ENCODE measurements at places on chromosomes 7 and 10.

DNA sequence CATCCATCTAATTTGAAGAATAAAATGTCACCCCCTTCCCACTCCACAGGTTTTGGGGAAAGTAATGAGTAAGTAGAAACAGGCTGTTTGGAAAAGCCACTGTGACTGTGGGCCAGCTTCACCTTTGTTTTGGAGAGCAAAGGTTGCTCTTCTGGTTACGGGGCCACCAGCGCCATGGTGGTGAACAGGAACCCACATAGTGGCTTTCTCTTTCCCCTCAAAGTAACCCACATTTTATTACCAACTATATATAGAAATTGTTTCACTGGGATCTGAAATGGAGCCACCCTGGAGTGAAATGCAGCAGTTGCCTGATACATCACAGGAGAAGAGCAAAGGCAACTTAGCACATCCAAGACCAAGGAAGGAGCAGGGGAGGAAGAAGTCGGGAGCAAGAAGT, 112.3 kb upstream of the EFCAB10 start:
- no peak for DNase-seq

GRCh38 chr7:4080954-4081353, 601.1 kb upstream of the FOXK1 start:
- no peak for DNase-seq

DNA sequence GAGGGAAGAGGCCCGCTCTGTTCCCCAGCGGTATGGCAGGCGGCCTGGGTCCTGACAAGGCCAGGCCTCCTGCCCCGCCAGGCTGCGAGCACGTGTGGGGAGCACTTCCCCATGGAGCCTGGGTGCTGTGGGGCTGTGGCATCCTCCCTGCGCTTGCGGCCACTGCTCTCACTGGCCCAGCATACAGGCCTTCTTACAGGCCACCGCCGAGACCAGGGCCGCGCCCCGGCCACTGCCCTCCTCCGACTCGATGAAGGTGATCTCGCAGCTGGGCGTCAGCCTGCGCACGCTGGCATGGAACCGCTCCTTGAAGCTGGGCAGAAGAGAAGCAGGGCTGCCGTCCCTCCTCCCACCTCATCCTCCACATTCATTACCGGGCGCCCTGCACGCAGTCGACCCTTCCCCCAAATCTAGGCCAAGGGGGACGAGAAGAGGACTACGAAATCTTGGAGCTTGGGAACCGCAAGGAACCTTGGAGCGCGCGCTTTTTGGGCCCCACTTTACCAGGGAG, 3.9 kb upstream of the MYL7 start:
- DNase-seq: no peak

GRCh38 chr7:26193432-26194207, 6.9 kb downstream of the HNRNPA2B1 start:
- DNase-seq: no peak

DNA sequence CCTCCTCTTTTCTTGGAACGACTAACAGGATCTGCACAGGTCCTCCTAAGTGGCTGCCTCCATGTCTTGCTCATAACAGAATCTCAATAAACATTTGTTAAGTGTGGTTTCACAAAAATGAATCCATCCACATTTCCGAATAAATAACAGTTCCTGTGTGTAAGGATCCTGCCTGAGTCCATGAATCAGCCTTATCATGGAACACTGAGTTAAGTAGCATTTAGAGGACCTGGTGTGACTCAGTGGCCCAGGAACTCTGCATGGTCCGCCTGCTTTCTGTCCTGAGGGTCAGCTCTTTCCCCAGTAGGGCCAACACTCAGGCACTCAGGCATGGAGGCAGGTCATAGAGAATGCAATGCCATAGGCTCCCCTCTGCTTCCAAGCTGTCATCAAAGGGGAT, 15.8 kb upstream of the C10orf90 start:
- DNase-seq: no peak

GRCh38 chr7:96097835-96098234, 224.1 kb downstream of the SLC25A13 start:
- DNase-seq: no peak

GRCh38 chr10:77857272-77857671, 69.3 kb downstream of the DLG5 start:
- no peak for DNase-seq

GRCh38 chr7:141693082-141693481, 8.9 kb downstream of the DENND11 start:
- no peak for DNase-seq

- no peak for DNase-seq
Measured at GRCh38 chr7:100122067-100122466, 2.6 kb downstream of the CNPY4 start.

DNA sequence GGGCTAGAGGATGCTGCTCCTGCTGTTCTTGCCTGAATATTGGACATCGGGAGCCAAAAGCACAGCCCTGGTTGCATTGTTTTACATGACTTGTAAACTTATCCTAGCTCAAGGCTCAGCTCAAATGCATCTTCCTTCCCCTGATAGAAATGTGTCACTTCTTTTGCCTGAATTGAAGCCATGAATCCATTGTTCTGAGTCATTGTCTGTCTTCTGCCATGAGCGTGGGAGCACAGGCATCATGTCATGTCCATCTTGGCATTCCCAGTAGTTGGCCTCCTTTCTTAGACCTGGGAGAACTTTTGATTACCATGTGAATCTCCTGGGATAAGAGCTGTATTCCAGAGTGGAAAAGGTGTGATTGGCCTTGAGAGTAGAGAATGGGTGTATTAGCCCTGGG, 54.1 kb upstream of the OPN4 start:
- no peak for DNase-seq

DNA sequence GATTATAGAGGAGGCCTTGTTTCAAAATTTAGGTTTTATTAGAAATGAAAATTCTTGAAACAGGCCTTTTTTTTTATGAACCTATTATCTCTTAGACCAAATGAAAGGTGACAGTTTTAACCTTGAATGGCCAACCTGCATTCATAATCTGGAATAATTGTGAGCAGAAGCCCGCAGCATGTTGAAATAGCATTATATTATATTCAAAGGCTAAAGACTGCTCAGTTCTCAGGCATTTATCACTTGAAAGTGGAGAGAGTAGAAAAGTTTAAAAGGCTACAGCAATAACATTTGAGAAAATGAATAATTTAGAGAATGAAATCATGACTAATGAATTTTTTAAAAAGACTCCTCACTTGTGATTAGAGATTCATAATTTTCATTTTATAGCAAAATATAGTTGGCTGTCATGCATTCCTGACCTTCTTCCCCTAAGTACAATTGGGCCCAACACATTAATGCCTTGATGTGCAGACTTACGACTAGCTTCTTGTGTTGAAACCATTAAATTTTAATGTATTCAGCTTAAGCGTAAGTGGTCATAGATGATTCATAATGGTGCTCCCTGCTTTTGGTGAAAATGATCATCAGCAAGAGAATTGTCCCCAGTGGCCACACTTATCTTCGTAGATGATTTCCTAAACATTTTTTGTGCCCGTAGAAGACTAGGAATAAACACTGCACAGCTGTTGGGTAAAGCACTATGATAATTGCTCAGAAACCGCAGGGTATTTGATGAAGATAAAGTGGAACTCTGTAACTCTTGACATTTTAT, 346.6 kb upstream of the BMPER start:
- peak; percentile 50 for DNase-seq

DNA sequence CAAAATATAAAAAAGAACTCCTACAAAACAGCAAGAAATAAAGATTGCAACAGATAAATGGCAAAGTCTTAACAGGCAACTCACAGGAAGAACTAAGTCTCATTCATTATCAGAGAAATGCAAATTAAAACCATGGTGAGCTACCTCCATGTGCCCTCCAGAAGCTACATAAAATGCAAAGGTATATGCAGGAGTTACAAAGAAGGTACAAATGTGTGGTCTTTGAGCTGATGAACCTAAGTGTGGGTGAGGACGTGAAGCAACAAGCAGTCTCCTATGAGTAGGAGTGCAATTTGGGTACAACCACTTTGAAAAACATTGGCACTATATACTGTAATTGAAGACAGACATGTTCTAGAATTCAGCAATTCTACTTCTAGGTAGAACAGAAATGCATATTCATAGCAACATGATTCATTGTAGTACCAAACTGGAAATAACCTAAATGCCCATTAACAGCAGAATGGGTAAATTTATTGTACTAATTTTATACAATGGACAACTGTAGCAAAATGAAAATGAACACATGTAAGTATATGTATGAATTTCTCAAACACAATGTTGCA, 61.6 kb upstream of the KCNMA1 start:
- DNase-seq: no peak

- peak; percentile 72 for DNase-seq
Measured at GRCh38 chr7:43758822-43759683, 573 bp downstream of the BLVRA start.

DNA sequence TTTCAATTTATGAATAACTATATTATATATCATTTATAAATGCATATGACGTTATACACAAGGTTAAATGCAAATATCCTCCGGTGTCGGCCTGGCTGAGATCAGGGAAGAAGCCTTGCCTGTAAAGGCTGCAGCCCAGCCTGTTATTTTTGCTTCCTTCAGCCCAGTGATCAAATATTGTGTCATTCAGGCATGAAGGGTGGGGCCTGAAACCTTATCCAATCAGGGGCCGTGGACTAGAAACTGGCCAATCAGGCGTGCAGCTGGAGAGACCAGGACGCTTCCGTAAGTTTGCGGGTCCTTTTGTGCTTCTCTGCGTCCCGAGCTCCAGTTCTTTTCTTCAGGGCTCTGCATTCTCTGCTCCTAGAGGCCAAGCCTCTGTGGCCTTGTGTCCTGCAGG, at the start of gene ZNF722:
ZNF722 (plus strand) TSS at position 301 of the 400 bp plus-strand sequence. CDS start 113 bp downstream, outside the sequence.
- no peak for DNase-seq

GRCh38 chr10:11164803-11165590, 147.3 kb downstream of the CELF2 start:
- no peak for DNase-seq

DNA sequence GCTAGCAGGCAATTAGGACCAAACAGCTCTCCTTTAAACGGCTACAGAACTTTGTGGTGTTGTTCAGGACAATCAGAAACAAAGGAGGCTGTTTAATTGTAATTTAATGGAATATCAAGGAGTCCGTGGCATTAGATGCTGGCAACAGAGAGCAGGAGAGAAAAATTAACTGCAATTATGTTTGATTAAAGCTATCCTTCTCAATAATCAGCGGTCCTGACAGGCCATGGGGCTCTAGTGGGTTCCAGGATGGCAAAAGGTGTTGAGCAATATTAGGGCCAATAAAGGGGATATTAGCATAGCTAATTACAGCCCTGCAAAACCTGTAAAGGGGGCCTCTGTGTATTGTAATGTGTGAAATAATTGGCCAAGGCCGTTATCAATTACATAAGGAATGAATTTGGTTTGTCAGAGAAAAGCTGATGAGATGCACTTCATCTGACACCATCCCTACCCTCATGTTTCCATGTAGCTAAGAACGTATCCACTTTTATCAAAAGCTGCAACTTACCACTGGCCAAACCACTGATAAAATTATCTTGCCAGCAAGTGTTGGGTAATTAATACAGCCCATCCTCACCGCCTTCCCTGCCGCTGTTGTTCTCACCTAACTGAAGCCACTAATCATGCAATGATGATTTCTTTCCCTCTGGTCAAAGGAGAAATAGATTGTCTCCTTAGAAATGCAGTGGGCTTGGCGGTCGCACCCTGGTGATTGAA, 81.6 kb downstream of the EBF3 start:
- DNase-seq: no peak

- no peak for DNase-seq
Measured at GRCh38 chr7:70165477-70166170, 567.3 kb downstream of the AUTS2 start.

- DNase-seq: no peak
Measured at GRCh38 chr7:153943457-153943856, 108.7 kb upstream of the DPP6 start.

DNA sequence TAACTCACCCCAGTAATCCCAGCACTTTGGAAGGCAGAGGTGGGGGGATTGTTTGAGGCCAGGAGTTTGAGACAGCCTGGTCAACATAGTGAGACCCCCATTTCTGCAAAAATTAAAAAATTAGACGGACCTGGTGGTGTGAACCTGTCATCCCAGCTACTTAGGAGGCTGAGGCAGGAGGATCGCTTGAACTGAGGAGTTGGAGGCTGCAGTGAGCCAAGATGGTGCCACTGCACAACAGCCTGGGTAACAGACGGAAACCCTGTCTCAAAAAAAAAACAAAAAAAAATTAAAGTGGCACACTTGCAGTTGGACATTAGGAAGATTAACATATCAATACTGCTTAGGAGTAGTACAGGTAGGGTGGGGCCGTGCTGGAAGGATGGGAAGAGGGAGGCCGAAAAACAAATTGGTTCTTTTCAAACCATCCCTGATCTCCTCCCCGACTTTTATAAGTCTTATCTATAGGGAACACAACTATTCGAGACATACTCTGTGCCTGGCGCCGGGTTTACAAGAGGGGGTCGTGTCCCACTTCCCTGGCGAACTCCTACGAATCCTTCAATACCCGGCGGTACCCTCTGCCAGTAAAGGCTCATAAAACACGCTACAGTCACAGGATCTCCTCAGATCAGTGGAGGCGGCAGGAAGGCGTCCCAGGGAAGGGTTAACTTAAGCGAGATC, 628 bp downstream of the TAF6 start:
- no peak for DNase-seq

- peak; percentile 100 for DNase-seq
Measured at GRCh38 chr10:102241444-102242117, at the start of gene PITX3. TSS of gene PITX3 (minus strand) at chr10:102241512. CDS start at chr10:102232080, 9,432 bp downstream.

- no peak for DNase-seq
Measured at GRCh38 chr7:75776295-75776971, 4.4 kb upstream of the CCL26 start.

DNA sequence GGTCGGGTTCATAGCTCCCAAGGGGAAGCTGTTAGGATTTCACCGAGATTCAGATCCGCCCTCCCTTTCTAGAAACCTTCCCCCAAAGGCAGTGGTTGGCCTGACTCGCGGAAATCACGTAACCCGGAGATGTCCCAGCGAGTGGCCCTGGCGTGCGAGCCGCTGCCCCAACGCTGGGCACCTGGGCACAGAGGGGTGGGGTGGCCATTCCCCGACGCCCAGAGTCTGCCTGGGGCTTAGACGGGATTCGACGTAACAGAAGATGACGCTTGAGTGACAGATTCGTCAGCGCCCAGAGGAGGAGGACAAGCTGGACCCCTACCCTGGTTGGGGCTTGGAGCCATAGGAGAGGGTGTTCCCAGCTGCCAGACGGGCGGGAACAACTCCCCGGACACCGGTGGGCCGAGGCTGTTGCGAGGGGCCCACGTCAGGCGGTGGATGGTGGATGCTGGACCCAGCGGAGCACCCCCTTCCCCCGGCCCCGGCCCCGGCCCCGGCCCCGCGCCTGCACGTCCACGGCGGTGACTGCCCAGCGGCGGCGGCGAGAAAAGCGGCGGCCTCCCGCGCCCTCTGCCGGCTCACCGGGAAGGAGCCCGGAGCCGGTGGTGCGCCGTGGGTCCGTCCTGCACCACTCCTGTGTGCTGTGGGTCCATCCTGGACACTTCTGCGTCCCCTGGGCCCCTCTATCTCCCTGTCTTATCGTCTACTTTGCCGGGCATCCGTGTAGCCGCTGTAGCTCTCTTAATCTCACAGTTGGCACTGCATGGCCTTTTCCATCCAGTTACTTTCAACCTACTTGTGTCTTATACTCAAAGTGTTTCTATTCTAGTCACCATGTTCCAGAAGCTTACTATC, 35.4 kb upstream of the KNDC1 start:
- no peak for DNase-seq

All from SJCRH30 (cell line).